Stimulated activated memory B cell treated with anti-CD40 and anti-IgM and Interleukin-4, amounts not matched to agents 10 μg/mL and 1 μg/mL and 100 μg/mL, for 72 hours (primary cell): ENCODE measurements at places on chromosomes 3 and 15.

GRCh38 chr3:56725175-56725574 is 42.1 kb upstream of the TASOR start:
- ATAC-seq, result peak; percentile 94

- no peak for ATAC-seq
These were observed 398.1 kb downstream of the GABRB3 start for GRCh38 chr15:26374806-26375205.

GRCh38 chr3:126399351-126399735 is 4.6 kb downstream of the CFAP100 start:
- no peak for ATAC-seq

DNA sequence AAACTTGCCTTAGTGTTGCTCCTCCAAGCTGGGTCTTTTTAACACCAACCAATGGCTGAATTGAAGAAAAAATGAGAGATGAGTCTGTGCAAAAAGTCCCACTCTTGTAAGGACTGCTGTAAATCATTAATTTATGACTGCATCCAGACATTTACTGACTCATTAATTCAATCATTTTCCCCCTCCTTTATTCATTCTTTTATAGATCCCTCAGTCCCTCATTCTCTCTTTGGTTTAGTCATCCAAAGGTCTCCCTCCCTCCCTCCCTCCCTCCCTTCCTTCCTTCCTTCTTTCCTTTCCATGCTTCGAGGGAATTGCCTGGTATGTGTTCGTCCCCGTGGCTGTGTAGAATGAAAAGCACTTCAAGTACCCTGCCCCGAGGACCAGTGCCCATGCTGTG is 35.3 kb upstream of the MRPS22 start:
- ATAC-seq, result no peak

- ATAC-seq, result no peak
These were observed 96.8 kb downstream of the DUT start for GRCh38 chr15:48427960-48428547.

DNA sequence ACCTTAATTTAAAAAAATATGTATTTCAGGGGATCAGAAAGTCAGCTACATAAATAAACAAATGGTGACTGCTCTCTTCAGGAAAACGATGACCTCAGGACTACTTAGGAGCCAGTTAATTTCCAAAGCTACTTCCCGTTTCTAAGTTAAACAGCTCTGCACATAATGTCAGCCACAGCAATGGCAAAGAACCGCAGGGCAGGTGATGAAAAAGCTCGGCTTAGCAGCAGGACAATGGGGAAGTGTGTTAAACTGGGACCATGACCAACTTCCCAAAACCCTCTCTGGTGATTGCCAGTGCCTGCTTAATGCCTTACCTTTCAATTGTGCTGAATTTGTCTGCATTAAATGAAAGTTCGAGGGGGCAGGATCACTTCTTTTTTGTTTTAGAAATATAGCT is 258.9 kb downstream of the FHIT start:
- ATAC-seq, result no peak

DNA sequence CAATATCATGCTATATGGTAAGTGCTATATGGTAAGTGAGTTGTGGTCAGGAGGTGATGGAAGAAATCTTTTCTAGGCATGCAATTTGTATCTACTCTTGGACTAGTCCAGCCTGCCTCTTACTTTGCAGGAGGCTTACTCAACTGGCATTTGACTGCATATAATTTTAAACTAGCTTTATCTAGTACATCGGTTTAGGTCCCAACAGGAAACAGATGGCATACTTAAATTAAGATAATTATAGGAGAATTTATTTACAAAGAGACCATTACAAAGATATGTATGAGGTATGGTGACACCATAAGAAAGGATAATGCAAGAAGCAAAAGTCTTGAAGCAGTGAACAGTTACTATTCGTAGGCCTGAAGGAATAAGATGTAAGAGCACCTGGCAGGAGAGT is 7.8 kb downstream of the SLC28A2 start:
- ATAC-seq, result no peak
